Ureter (tissue), 1 donor: ENCODE measurements at places on chromosomes 16 and 17. TPM values are rescaled to one million over a fixed set of nuclear protein-coding genes. Genes with fewer than 3 reads are reported as not detected.
A peak's percentile ranks its signal among the peaks of the same experiment; 100 is the strongest.

GRCh38 chr16:55479430-55480140 lies 587 bp downstream of the MMP2 start:
- DNase-seq, result no peak

- no peak for DNase-seq
These were observed at the start of gene TRIM72 for GRCh38 chr16:31213877-31214707. TSS of gene TRIM72 (plus strand) at chr16:31214119. CDS start at chr16:31214739, 620 bp downstream.

DNA sequence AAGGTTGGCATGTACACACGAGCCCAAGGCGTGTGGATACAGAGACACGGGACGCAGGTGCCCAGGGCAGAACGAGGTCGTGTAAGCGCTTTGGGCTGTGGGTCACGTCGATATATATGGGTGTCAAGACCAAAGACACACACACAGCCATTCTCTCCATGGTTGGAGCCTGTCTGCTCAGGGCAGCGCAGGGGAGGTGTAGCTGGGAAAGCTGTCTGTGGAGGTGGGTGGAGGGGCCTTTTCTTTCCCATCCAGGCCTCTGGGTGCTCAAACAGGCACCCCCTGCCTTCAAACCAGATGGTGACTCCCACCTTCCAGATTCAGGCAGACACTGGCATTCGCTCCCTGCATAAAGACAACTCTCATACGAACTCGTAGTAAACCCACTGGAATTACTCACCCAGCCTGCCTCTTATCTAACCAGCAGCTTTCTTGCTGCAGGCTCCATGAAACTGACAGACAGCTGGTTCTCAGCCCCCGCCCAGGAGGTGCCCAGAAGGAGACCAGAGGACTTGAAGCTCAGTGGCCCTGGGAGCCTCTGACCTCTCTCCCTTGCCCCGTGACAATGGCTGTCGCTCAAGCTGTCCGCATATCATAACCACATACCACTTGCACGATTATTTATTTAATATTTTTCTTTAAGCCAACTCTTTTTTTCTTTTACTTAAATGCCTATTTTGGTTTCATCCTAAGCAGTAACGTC lies 237.1 kb downstream of the KATNIP start:
- no peak for DNase-seq

GRCh38 chr16:30896261-30896888 lies at the start of gene CTF1:
TSS of gene CTF1 (plus strand) at chr16:30896614. CDS start at chr16:30896644, 30 bp downstream.
- peak; percentile 85 for DNase-seq

- no peak for DNase-seq
These were observed 53.7 kb downstream of the SF3B3 start for GRCh38 chr16:70577256-70577698.

DNA sequence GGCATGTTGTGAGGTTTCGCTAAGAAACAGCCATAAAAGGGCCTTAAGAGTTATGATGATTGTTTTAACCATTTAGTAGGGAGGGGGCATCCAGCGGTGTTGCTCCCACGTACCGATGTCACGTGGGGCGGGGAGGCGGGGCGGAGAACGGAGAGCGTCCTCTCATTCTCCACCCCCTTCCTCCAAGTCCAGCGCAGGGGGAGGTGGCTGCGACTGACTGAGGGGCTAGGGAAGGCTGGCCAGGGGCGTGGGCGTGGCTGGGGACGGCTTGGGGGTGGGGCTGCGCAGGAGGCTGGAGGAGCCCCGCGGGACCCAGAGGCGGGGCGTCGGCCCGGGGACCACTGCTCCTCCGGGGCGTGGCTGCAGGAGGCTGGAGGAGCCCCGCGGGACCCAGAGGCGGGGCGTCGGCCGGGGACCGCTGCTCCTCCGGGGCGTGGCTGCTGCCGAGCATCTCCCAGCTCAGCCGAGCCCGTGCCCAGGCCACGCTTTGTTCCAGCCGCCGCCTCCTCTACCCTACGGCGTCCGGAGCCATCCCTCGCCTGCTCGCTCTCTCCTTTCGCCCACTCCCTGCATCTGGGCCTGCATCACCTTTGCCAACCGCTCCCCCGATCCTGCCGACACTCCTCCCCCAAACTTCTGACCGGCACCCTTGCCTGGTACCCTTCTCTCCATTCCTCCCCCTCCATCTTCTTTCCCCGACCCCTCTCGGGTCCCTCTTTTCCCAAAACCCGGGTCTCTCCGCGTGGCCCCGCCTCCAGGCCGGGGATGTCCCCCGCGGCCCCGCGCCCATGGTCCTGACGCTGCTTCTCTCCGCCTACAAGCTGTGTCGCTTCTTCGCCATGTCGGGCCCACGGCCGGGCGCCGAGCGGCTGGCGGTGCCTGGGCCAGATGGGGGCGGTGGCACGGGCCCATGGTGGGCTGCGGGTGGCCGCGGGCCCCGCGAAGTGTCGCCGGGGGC lies at the start of gene SARM1:
SARM1 (plus strand) TSS at position 450 of the 958 bp plus-strand sequence; CDS start at position 789, 339 bp downstream.
- peak; percentile 89 for DNase-seq

GRCh38 chr16:46787909-46788308 lies 39.8 kb upstream of the MYLK3 start:
- no peak for DNase-seq

ZACN gene
- total RNA-seq, result not detected

KRT12 gene
- not detected for total RNA-seq
